ENCODE measurements at places on chromosomes 7 and 10. TPM values are rescaled to one million over a fixed set of nuclear protein-coding genes. Genes with fewer than 3 reads are reported as not detected.

Gene JAKMIP3
- 1.8 TPM for total RNA-seq

Gene HOXA10
- total RNA-seq, result 8.6 TPM

Gene RAMP3
- total RNA-seq, result not detected

Gene CALML5
- total RNA-seq, result not detected

Gene ITIH5
- total RNA-seq, result 0.08 TPM

Gene OR2A7
- not detected for total RNA-seq

Gene ADCK2
- total RNA-seq, result 19.5 TPM

Gene FAM131B
- total RNA-seq, result 0.36 TPM

Gene SYT15
- total RNA-seq, result 2.8 TPM

Gene C10orf53
- not detected for total RNA-seq

Gene UCMA
- not detected for total RNA-seq

Gene SH2D4B
- not detected for total RNA-seq

Gene HKDC1
- 19.1 TPM for total RNA-seq

Gene SAMD9L
- total RNA-seq, result 1.4 TPM

Gene BMPER
- 7.6 TPM for total RNA-seq

Gene CDK1
- 88.6 TPM for total RNA-seq

Gene HMX2
- total RNA-seq, result 0.15 TPM

Gene AFAP1L2
- 23.6 TPM for total RNA-seq

Gene TBXAS1
- 11.0 TPM for total RNA-seq

Gene TWNK
- total RNA-seq, result 55.5 TPM

Gene NPY
- not detected for total RNA-seq

Gene GOLGA7B
- 4.9 TPM for total RNA-seq

Gene LRGUK
- total RNA-seq, result 0.44 TPM

Gene SLC16A9
- total RNA-seq, result 0.07 TPM

Gene SSC4D
- total RNA-seq, result 1.1 TPM

Gene AP4M1
- 15.3 TPM for total RNA-seq

Gene GNG11
- 33.6 TPM for total RNA-seq

Gene TET1
- total RNA-seq, result 0.57 TPM

Gene RAB19
- total RNA-seq, result not detected

Gene ATOH7
- total RNA-seq, result 0.19 TPM

Gene CHST15
- 9.0 TPM for total RNA-seq

Gene LAMB1
- total RNA-seq, result 144 TPM

Gene ELMO1
- total RNA-seq, result 2.8 TPM

Gene LHPP
- 11.3 TPM for total RNA-seq

Gene ZNF736
- total RNA-seq, result 0.01 TPM

Gene SMARCD3
- total RNA-seq, result 12.4 TPM

Gene STAMBPL1
- 32.7 TPM for total RNA-seq

Gene NPFFR1
- total RNA-seq, result 0.01 TPM

Gene OPN4
- not detected for total RNA-seq

Measured in A549 treated with DMSO at 1 μM for 4 hours (cell line).